ENCODE measurements at places on chromosomes 6 and 20.

DNA sequence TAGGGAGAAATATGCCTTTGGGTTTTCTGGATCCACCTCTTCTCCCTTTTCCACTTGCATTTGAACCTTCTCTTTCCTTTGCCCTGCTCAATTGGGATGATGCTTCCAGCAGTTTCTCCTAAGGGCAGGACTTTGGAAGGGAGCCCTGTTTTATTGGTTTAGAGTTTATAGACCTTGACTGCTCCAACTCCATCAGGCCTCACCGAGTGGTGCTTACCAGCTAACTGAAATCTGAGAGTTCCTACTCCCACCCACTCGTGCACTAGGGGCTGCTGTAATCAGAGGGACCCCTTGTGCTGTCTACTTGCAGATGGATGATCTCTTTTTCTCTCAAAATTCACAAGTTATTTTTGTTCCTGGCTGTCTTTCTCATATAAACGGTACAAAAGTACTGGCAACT, 121.3 kb upstream of the SLC22A16 start:
- DNase-seq, result no peak

DNA sequence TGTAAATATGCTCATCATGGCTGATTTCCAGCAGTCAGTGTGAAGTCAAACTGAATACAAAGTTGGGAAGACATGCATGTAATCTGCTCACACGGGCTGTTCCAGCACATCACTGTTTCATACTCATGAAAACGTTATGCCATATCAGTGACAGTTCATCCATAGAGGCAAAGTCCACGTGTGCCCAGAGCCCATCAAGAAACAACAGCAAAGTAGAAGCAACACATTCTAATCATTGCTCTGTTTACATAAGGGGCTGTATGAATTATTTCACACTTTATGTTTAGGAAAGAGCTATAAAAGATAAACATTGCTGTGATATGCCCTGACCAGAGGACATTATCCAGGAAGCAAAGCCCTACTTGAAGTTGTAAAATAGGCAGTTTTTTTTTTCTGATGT, 157.0 kb upstream of the ENPP5 start:
- DNase-seq, result no peak

DNA sequence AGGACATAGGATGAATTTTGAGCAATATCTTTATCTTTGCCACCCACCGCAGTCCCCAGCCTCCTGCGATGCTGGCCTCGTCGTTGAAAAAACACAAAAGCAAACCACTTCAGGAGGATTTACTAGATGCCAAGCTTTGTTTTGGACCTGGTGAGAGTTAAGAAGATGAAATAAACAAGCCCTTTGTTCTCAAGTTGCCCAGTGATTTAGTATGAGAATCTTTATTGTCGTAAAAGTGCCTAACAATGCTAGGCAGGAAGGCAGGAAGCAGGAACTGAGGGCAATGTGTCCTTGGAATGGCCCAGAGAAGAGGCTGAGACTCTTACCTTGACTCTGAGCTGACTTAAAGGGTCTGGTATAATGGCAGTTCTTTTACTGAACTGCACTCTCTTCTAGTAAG, 116.0 kb downstream of the TRMT11 start:
- DNase-seq, result no peak

DNA sequence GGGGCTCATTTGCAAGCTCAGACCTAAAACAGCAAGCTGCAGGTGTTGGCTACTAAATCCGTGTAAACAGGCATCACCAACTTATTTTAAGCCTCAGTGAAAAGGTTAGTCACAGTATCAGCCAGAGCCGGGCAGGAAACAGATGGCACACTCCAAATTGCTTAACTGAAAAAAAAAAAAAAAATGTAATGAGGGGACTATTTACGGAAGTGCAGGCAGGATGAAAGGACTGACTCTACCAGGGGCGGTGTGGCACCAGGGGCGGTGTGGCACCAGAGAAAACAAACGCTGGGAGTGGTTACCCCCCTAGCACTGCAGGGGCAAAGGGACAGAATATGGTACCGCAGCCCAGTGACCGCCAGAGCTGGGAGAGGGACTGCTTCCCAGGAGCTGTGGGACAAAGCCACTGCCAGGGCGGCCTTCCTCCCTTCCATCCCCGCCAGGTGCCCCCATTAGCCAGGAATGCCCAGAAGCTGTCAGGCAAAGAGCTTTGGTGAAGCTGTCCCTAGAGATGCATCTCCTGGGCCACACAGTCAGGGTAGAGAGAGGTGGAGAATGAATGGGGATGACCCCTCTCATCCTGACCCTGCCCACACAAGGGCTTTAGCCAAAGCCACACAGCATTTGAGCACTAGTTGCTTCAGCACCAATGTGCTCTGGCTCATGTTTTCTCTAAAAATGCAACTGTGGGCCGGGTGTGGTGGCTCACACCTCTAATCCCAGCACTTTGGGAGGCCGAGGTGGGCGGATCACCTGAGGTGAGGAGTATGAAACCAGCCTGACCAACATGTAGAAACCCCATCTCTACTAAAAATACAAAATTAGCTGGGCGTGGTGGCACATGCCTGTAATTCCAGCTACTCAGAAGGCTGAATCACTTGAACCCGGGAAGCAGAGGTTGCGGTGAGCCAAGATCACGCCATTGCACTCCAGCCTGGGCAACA, 39.6 kb upstream of the GFOD1 start:
- DNase-seq, result no peak

GRCh38 chr6:34223956-34224940, 12.4 kb upstream of the HMGA1 start:
- DNase-seq, result peak; percentile 96

GRCh38 chr6:22892452-22892851, 323.1 kb downstream of the HDGFL1 start:
- peak; percentile 95 for DNase-seq

DNA sequence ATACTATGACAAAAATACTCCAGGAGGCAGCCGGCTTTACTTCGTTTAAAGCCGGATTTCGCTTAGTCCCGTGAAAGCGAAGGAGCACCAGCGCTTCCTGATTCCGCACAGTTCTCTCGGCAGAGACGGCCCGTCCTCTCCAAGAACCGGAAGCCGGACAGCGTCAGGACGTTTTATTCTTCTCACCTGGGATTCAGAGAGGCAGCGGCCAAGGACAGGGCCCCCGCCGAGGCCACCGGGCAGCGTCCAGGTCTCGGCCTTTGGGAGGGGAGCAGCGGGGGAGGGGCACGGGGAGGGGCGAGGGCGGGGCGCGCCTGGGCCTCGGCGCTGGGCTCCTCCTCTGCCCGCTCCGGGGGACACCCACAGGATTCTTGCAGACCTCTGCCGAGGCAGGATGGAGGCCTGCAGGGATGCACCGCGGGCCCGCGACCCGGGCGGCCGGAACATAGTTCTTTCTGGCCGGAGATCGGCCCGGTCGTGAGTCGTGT, 2.8 kb upstream of the DIDO1 start:
- peak; percentile 83 for DNase-seq

All from adipocyte (in vitro differentiated cells).